ENCODE measurements at places on chromosomes 5 and 9.

DNA sequence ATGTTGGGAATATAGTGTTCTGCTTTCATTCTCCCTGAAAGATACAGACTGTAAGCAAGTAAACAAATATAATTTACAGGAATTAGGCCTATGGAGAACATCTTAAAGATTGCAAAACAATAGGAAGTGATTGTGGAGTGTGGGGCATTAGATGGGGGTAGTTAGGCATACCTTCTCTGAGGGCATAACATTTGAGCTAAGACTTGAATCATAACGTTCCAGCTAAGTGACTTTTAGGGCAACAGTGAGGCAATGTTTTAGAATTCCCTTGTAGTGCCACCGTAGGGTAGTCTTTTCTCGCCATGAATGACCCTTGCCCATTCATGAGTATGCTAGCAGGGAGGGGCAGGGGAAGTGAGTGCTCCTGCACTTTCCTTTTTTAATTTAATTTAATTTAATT lies 173.3 kb downstream of the SPATA31D1 start:
- no peak for DNase-seq

- no peak for DNase-seq
These were observed 619.5 kb downstream of the IRX1 start for GRCh38 chr5:4215143-4215542.

DNA sequence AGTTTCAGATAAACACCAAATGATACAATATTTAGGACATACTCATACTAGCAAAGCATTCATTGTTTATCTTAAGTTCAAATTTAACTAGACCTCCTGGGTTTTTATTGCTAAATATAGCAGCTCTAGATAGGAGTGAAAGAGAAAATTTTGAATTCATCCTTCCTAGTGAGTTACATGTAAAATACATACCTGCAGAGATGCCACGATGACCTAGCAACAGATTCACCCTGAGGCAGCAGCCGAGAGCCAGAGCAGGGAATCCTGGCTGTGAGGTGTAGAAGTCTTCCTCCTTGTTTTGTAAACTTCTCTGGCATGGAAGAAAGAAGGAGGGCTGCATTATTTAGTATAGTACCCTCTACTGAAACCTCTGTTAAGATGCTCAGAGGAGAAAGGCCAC lies 25.9 kb upstream of the GABRP start:
- no peak for DNase-seq

- DNase-seq = no peak
These were observed 19.7 kb downstream of the TRIM14 start for GRCh38 chr9:98099346-98099745.

DNA sequence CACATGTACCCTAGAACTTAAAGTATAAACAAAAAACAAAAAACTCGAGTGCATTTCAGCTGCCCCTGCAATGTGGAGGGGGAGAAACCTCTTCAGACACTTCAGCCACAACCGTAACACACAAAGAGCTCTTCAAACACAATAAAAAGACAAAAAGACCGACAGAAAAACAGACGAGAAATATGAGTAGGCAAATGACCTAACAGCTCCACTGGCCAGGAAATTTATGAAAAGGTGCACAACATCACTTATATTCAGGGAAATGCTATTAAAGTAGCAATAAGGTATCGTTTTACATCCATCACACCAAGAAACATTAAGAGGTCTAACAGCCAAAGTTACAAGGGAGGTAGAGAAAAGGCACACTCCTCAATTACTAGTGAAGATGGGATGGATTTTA lies 6.2 kb downstream of the ZBED3 start:
- no peak for DNase-seq

- DNase-seq = no peak
These were observed 24.5 kb upstream of the EXOC3 start for GRCh38 chr5:418162-419121.

GRCh38 chr9:134236001-134236421 lies 71.6 kb upstream of the RNU6ATAC start:
- DNase-seq = no peak

- no peak for DNase-seq
These were observed 164.0 kb downstream of the CARTPT start for GRCh38 chr5:71882826-71883741.

DNA sequence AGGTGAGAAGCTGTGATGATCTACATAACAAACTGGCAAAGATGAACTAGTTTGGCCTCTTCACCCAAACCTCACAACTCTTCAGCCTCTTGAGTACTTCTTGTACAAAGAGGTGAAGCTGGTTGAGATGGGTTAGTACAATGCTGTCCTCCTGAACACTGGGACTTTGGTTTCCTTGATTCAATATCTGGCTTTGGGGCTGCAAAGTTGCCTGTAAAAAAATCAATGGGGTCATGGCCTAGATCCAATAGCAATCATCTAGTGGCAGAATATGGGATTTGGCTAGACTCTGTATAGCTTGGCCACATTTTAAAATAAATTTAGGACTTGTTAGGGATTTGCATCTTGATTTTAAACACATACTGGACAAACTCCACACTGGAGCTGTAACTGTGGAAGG lies 179.1 kb downstream of the ADAMTS12 start:
- no peak for DNase-seq

- DNase-seq = no peak
These were observed 4.5 kb upstream of the DMRT3 start for GRCh38 chr9:971901-972500.

DNA sequence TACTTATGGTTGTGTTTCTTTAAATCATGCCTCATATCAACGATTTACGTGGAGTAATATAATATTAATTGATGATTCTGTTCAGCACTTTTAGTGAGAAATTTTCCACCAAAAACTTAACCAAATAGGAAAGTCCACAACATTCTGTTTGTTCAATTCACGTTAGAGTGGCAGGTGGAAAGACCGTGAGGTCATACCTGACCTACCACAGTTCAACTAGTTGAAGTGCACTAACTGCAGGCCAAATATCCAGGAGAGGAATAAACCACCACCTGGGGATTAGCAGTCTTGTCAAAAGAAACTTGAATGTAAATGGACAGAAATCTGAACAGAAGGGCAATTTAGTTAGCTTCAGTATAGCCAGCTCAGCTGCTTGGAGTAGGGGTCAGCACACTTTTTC lies 577.7 kb downstream of the KIF4B start:
- DNase-seq = no peak

DNA sequence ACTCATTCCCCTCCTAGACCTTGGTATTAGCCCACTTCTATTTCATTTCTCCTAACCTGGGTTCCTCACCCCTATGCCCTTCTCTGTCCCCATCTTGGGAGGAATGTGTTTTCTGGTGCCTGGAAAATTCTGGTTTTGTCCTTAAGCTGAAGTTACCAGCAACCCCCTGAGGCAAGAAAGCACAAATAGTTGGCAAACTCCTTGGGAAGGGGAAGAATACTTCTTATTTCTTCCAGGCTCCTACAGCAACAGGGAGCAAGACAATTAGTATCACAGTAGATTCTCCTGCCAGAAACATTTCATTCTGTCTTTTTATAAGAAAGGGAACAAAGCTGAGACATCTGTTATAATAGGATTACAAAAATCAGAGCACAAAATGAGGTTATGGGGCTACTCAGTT lies 142.5 kb downstream of the SNCAIP start:
- no peak for DNase-seq

GRCh38 chr5:14155075-14155474 lies 11.9 kb downstream of the TRIO start:
- DNase-seq = no peak

- no peak for DNase-seq
These were observed 36.0 kb upstream of the GLIPR2 start for GRCh38 chr9:36100532-36100931.

GRCh38 chr9:19682397-19682796 lies 106.4 kb downstream of the SLC24A2 start:
- DNase-seq = no peak

DNA sequence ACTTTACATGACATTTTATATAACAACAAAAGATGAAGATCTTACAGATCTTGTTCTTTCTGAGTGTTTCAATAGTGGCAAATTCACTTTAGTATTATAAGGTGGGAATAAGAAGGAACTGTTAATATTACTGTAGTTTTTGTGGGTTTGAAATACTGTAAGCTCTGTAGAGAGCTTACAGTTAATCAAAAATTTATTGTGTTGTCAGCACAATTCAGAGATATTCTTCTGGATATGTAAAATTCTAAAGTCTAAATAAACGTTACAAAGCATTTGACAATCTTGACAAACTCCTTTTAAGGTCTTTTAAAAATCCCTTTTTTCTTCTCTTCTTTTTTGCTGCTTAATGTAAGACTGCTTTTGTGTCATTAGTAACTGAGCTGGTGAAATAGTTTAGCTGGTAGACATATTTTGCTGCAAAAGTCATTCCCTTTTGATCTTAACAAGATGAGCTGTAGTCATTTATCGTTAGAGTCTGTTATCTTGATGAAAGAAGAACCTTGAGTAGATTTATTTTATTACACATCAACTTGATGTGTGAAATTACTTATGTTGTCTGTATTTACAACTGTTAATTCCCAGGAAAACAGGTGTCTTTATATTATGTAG lies 186.0 kb downstream of the WDR70 start:
- no peak for DNase-seq

- DNase-seq = no peak
These were observed 107.1 kb upstream of the MSX2 start for GRCh38 chr5:174617285-174617684.

DNA sequence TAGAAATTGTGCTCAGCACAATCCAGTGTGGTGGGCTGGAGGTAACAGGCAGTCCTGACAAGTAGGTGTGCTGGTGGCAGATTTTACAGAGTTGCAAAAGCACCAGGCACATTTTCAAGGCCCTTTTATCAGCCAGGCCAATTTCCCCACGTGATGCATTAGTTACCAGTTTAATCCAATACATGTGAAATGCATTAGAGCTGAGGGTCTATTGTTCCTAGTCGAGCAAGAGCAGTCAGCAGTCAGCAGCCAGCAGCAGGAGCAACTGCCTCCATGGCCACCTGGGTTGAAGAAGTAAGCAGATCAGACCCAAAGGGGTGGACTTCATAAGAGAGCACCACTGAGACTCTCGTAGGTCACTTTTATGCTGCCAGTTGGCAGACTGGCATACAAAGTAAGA lies 76.7 kb downstream of the EPB41L4A start:
- DNase-seq = no peak

GRCh38 chr9:124657516-124657915 lies 113.6 kb downstream of the NR6A1 start:
- no peak for DNase-seq

DNA sequence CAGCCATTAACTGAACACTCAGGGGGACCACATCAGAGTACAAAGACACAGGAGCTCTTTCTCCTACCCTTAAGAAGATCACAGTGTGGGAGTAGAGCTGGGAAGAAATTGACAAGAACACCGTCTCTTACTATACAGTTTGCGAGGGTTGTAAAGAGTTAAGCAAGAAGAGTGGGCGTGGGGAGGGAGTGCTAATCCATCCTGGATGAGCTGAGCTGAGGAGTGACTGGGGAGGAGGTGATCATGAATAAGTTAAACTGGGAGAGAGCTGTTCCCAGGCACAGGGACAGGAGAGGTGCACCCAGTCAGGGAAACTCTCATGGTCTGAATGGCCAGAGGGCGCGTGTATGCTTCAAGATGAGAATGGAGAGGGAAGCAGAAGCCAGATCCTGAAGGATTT lies 17.2 kb downstream of the TAF1L start:
- DNase-seq = no peak

GRCh38 chr5:98791898-98792580 lies 18.6 kb downstream of the RGMB start:
- DNase-seq = no peak

- no peak for DNase-seq
These were observed 48.3 kb upstream of the EXOC3 start for GRCh38 chr5:394671-395155.

GRCh38 chr9:101028346-101029314 lies at the start of gene PLPPR1:
TSS of gene PLPPR1 (plus strand) at chr9:101028727.
- DNase-seq = no peak

DNA sequence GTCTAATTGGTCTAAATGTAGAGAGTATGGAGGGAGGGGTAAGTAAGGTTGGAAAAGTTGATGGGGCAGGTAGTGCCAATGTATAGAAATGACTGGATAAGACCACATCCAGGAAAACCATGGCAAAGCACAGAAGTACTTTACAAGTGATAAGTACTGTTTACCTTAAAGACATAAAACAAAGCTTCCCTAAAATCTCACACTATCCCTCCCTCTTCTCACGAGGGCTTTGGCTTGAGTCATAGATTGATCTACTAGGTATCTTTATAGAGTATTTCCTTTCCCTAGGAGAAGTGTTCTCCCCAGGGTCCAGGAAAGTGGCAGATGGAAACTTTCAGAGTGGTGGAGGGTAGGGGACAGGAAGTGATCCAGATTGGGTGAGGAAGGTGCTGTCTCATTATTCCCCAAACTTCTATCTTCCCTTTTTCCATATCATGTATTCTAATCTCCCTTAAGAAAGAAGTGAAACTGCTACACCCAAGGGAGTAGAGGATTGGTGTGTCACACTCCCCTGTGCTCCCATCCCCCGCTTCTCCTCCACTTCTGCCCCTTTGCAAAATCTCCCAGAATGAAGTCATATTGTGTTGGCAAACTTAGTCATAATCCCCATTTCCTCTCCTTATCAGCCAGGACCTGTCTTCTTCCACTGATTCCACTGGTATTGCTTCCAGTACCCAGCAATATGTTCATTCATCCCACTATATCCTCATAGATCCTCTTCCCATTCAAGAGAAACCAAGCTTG lies 14.6 kb downstream of the IL33 start:
- no peak for DNase-seq

- no peak for DNase-seq
These were observed 35.8 kb downstream of the PPIC start for GRCh38 chr5:123000731-123001130.

- no peak for DNase-seq
These were observed 293.5 kb downstream of the HINT1 start for GRCh38 chr5:130871346-130872086.

GRCh38 chr9:113516840-113517577 lies 53.5 kb downstream of the RGS3 start:
- DNase-seq = peak; percentile 39
